ENCODE measurements at places on chromosomes 3 and 15.

DNA sequence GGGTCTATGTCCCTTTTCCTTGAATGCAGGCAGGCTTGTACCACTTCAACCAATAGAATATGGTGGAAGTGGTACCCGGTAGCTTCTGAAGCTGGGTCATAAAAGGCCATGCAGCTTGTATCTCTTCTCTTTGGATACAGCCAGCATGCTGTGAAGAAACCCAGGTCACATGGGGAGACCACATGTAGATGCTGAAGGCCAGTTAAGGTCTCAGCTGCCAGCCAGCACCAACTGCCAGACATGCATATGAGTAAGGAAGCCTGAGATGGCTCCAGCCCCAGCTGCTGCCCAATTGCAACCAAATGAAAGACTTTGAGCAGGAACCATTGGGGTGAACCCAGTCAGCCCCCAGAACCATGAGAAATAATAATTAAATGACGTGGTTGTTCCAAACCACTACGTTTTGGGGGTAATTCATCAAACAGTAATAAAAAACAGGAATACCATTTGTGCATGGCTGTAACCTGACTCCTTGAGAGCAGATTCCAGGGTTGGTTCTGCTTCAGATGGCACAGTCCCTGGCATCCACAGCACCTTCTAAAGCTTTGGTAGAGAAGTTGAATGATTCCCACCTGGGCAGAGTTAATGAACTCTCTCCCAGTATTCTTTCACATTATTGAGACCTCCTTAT is 3.8 kb downstream of the RBP2 start:
- peak; percentile 64 for DNase-seq

DNA sequence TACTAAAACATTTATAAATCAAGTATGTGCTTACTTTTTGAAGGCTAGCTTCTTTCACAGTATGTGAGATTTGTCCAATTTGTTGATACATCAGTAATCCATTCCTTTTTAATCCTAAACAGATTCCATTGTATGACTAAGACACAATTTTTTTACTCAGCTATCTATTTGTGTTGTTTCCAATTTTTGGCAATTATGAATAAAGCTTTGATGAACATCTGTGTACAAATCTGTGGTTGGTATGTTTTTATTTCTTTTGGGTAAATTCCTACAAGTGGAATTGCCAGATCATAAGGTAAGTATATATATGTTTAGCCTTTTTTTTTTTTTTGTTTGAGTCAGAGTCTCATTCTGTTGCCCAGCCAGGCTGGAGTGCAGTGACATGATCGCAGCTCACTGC is 56.2 kb upstream of the VEPH1 start:
- no peak for DNase-seq

DNA sequence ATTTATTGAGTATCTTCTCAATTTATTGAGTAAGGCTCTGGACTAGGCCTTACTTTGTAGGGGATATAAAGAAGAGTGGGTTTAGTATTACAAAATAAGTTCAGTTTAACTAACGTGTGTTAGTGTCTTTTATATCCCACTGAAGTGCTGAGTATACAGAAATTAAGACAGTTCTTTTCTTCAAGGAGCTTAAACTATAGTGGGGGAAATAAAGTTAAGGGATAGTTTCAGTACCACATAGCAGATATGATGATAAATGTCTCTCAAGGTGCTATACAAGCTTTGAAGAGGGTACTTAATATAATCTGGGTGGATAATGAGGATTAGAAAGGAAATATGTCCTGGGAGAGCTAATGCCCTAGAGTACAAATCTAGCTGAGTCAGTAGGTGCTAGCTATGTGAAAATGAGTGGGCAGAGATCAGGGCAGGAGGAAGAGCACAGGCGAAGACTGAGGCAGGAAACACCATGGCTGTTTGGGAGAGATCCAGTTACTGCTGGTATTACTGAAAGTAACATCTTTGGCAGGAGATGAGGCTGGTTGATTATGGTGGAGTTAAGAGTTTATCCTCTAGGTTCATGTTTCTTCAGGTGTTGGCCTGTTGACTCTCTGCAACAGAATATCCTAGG is 46.0 kb downstream of the TEX9 start:
- DNase-seq: no peak

DNA sequence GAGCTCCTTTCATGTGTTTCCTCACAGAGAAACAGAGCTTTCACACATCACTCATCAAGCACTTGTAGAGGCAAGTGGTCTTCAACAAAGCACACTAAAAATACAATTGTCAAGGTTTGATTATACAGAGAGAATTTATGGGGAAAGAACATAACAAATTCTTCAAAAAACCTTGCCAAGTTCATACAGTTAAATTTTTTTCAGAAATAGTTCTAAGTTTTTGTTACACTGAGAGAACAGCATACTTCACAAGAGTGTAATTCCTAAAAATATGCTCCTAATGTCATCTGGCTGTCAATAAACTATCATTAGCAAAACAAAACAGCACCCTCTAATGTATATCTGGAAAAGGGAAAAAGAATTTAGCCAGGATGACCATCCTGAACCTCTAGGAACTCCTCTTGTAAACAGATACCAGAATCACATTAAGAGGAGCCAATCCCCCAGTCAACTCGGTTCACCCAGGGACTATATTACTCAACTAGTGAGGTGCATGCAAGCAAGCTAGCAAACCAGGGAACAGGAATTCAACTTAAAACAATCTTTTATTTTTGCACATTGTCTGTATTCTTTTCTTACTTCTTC is 63.3 kb downstream of the RAD18 start:
- DNase-seq: no peak

DNA sequence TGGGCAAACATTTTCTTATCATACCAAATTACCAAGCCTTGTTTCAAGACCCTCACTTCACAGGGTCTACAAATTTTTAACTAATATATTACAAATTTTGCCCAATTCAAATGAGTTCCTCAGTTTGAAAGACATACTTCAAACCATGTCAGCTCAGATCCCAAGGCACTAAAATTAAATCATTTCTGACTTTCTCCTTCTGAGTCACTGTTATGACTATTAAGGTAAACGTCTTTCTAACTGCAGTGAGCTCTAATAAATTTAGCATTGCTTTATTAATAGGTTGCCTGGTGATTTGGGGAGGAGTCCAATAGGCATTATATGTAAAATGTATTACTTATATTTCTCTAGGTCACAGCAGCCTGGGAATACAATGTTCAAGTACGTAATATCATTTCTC is 158.2 kb upstream of the ARHGEF26 start:
- DNase-seq: no peak

Data from renal pelvis (tissue), 12 donors.